Ovary (tissue), 10 donors: ENCODE measurements at places on chromosomes 7 and 10.

DNA sequence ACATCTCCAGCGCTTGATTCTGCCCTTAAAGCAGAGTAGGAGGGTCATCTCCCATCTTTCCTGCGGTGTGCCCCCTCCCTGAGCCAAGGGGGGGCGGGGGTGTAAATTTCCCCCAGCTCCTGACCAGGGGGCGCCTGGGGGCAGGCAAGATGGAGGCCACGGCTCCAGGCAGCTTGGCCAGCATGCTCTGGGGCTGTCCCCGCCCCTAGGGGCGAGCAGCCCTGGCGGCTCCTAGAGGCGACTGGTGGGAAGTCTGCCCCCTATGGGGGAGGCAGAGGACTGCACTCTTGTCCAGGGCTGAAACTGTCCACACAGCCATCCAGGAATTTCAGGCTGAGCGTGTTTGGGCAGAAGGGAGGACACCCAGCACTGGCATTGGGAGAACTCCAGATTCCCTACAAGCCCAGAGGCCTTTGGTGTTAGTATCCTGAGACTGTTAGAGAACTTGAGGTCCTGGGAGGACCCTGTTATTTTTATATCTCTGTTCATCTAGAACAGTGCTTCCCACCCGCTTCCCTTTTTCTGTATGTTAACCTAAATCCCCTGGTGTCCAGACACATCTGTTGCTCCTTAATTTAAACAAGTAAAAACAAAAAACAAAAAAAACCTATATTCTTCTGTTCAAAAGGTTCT is 4.6 kb downstream of the STRA8 start:
- DNase-seq, result no peak

DNA sequence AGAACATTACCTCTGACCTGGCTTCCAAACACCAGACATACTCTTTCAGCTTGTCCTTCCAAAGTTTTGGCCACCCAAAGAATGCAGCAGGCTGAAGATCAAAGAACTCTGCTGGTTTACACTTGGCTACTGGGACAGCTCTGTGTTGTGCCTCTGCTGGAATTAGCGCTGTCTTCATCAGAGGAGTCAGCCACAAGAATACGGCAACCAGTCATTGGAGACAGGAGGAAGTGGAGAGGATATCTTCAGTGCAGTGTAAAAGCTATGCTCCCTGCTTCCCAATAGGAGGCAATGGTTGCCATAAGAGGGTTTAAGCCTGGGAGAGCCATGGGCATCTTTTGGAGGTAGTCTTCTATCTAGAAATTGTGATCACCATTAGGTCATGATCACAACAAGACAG is 126.7 kb upstream of the WNT16 start:
- no peak for DNase-seq

GRCh38 chr7:22667562-22668239 is 59.3 kb upstream of the IL6 start:
- DNase-seq, result no peak

GRCh38 chr10:50540069-50540825 is 83.5 kb downstream of the SGMS1 start:
- no peak for DNase-seq

GRCh38 chr10:26938578-26938977 is 77.8 kb upstream of the ABI1 start:
- DNase-seq, result no peak

- DNase-seq, result no peak
Measured at GRCh38 chr10:17961551-17962422, 10.1 kb downstream of the SLC39A12 start.

DNA sequence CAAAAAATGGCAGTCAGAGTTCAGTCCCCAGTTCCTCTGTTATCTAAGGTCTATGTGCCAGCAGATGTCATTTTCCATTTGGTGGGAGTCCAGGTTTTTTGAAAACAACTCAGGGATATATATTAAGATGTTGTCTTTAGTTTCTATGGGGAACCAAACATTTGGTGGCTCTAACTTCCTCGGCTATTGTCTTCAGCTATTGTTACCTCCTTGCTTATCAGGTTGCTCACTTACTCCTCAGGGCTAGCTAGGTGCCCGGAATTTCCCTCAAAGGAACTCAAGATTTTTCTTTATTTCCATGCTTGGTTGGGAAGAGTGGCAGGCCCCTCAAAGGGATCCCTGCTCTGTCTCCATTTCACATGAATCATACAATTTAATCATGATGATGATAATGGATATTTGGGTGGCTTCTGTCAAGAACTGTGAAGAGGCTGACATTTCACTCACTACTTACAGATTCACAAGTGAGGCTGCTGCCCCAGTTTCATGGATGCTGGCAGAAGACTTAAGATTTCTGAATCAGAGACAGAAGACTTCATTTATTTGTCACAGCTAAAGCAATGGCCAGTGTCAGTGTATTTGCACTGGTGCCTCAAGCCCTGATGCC is 182.8 kb downstream of the PKD1L1 start:
- DNase-seq, result no peak

GRCh38 chr10:45410807-45411606 is 37.0 kb downstream of the ALOX5 start:
- no peak for DNase-seq

GRCh38 chr7:126790763-126791162 is 462.0 kb downstream of the GRM8 start:
- no peak for DNase-seq

DNA sequence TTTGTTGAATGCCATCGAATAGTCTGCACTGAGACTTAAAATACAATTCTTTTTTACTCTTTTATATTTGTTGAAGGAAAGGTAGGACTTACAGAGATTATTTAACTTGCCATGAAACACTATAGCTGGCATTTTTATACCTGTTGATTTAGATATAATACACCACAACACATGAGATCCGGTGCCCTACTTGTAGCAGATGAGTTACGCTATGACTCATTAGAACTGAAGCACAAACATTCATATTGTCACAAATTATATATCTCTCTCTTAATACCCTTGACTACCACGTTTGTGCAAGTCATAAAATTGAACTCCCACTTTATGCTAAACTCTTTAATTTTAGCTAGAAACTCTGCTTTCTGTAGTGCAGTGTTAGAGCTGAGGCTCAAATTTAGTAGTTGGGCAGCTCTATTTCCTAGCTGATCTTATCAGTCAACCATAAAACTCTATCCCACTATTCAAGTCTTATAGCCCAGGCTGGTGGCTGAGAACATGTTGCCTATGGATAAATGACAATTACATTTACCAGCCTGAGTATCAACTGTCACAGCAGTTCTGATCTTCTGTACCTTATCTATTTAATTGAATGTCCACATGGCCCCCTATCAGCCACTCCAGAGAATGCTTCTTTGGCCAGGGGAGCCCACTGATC is 137.4 kb upstream of the SEMA3D start:
- DNase-seq, result no peak

DNA sequence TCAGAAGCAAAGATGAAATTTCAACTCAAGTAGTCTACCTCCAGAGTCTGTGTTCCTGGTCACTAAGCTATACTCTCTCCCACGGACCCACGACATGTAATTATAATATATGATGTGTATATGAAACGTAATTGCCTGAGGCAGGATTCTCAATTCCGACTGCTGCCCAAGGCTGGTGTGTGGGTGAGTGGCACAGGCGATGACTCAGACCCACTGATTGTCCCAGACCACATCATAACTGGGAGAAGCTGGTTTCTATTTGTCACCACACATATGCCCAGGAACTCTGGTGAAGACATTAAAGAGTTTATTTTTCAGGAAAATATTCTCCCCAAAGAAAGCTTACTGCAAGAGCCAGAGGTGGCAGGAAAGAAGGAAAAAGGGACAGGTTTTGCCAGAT is 219.3 kb downstream of the JAZF1 start:
- DNase-seq, result no peak

DNA sequence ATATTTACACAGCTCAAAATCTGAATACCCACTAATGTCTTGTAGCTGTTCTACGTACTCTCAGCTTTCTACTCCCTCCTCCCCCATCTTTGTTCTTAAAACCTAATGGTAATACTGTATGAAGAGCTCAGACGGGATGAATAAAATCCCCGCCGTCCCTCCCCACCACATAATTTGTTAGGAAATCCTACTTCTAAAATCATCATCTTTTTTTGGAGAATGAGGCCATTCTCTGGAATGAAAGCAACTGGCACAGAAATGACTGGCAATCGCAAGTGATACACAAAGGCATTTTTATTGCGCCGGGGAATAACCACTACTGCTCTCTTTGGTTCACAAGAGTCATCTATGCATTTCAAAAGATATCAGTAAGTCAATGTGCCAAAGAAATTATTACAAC is 27.3 kb downstream of the SLC35B4 start:
- no peak for DNase-seq

- DNase-seq, result no peak
Measured at GRCh38 chr7:36949711-36950600, 225.7 kb upstream of the AOAH start.

DNA sequence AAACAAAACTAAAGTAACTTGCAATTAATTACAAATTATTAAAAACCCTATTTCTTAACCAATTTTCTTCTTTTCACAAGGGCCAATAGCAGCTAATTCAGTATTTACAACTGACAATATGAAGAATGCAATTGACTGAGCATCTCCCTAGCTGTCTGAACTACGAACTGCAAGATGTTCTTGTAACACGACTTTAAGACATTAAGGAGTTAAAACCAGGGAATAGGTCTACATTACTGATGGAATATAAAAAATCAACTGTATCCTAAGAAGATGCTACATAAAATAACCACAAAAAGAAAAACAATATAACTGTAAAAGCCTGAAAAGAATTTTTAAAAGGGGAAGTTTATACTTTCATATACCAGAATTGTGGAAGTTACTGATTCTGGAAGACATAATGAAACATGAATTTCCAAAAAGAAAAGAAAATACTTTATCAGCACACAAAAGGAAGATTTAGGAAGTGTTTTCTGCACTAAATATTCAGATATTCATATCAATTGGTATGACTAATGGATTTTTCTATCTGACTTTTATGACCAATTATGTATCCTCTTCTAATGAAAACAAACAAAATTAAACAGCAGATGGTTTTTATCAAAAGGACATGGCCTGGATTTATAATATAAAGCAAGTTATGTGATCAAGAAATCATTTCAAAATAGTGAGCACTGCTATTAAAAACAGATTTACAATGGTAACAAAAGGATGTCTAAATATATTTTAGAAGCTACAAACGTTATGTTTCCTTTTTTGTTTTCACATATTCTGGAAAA is 1.6 kb downstream of the GPR22 start:
- no peak for DNase-seq

- no peak for DNase-seq
Measured at GRCh38 chr10:100913470-100913865, 705 bp downstream of the SLF2 start.

GRCh38 chr7:36630112-36630650 is 94.1 kb downstream of the AOAH start:
- DNase-seq, result no peak

DNA sequence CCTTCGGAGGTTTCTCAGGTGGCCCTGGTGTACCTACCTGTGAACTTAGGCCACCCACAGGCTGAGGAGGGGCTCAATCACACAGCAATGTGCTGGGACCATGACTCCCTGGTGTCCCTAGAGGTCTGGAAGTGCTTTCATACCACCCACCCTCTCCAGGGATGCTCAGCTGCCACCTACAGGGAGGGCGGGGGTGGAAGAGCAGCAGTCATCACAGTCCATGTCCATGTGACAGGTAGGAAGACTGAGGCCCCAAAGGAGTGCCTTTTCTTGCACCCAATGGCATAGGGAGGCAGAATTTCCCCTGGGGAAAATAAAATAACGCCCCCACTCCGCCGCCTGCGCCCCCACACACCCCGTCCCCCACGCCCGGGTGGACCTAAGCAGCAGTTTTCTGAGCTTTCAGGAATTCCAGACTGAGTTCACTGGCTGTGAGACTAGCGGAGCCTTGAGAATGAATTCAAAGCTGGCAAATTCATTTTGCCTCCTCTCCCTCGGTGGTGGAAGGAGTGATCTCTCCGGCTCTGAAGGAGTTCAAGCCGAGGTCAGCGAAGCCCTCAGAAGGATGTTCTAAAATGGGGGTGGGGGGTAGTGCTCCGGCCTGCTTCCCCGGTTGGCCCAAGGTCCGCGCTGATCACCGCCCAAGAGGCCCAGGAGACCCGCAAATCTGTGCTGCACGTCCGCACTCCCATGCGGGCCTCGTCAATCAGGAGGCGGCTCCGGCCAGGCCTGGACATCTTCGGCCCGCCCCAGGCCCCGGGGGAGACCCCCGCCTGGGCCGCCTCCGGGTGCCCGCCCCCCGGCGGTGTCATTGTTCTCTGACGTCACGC is 2.1 kb upstream of the ZMIZ1 start:
- DNase-seq, result no peak

DNA sequence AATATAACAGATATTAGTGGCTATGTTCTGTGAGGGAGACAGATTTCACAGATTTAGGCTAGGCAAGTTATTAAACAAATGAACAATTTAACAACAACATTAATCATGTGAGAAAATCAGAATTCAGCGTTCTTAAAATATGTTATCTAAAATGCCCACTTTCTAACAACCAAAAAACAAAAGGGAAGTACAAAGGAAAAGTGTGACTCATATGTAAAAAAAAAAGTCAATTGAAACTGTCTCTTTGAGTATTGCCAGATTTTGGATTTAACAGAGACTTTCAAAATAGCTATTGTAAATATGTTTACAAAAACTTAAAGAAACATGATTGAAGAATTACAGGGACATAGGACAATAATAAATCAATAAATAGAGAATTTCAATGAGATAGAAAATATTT is 34.8 kb upstream of the ARHGAP22 start:
- DNase-seq, result no peak

DNA sequence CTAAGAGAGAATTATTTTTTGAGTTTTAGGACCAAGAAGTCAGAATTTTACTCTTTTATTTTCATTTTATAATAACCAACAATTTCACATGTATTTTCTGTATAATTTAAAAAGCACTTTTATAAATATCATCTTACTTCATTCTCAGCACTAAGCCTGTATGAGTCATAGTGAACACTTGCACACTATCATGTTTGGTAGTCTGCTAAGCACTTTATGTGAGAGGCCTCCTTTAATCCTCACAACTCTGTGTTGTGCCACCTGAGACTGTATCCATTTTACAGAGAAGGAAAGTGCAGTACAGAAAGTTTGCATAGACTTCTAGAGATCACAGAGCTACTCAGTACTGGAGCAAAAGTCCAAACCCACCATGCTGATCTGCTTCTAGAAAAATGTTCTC is 939.6 kb downstream of the NRG3 start:
- no peak for DNase-seq

DNA sequence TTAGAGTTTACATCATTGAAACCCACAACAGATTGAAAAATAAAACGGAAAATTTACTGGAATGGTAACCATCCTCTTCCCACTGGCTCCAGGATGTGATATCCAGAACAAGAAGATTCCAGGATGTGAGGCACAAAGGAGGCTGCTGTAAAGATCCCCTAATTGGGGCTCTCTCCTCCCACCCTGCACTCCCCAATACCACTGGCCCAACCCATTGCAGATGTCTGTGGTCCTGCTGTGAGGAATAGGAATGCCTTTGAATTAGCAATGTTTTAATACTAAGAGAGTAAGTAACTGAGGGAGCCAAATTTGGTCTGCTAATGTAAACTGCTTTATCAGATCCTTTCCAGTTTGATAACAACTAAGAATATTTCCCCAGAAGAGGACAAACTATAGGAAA is 225.9 kb upstream of the INHBA start:
- DNase-seq, result no peak
